ENCODE measurements at places on chromosomes 2 and 18.

GRCh38 chr18:35143622-35144596 is 96.9 kb upstream of the ZNF397 start:
- peak; percentile 73 for DNase-seq

DNA sequence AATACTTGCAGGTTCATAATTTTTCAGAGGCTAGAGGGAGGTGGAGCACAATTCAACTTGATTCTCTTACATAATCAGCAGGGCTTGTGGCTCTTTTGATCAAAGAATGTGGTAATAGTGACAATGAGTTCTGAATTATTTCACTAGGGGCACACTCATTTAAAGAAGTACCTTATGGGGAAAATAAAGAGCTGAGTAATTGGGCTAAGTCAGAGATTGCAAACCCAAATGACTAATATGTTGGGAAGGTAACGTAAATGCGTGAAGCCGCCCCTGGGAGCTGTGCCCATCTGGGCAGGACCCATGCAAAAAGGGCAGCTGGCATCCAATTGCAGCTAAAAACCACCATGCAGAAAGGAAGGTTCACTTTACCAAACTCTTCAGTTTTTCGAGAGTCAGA is 35.3 kb downstream of the NCKAP5 start:
- no peak for DNase-seq

DNA sequence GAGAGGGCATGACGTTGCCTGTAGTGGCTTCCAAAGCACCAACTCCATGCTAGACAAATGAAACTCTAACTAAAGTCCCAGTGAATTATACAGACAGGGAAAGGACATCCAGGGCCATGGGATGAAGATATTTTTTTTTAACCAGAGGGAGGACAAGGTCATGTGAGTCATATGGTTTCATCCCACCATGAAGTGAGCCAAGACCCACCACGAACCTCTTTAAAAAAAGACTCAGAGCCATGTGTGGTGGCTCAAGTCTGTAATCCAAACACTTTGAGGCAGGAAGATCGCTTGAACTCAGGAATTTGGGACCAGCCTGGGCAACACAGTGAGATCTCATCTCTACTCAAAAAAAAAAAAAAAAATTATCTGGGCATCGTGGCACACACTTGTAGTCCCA is 115.2 kb downstream of the LIPG start:
- DNase-seq = no peak

DNA sequence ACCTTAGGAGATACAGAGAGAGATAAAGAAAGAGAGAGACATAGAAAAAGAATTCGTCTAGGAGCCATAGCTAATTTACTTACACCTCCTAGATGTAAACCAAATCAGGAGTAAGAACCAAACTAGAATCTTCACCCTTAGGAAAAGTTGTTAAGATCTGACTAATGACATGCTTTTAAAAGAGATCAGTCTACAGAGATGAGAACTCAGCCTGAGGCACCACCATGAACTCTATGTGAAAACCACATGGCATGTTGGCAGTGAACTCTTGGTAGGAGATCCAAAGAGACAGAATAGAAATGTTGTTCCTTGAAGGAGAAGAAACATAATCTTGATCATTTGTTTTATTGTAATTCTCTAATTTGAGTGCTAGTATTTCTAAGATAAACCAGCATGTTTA is 585.4 kb upstream of the ID2 start:
- no peak for DNase-seq

- no peak for DNase-seq
These were observed 282.2 kb upstream of the ATP5MC3 start for GRCh38 chr2:175463589-175464310.

DNA sequence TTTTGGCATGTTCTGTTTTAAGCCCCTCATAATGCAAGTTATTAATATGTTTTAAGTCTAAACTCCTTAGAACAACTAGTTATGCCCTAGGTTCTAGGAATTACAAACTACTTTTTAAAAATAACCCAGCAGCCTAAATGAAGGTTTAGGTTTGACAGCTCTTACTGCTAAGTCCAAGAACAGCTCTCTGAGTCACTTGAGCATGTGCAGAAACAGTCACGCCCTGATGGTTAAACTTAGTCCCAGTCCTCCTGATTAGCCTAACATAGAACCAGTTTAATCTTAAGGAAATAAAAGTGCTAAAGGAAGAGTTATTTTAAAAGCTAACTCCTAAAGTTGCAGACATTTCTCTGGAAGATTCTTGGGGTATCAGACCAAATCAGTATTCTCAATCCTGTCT is 72.5 kb downstream of the RMDN2 start:
- no peak for DNase-seq

DNA sequence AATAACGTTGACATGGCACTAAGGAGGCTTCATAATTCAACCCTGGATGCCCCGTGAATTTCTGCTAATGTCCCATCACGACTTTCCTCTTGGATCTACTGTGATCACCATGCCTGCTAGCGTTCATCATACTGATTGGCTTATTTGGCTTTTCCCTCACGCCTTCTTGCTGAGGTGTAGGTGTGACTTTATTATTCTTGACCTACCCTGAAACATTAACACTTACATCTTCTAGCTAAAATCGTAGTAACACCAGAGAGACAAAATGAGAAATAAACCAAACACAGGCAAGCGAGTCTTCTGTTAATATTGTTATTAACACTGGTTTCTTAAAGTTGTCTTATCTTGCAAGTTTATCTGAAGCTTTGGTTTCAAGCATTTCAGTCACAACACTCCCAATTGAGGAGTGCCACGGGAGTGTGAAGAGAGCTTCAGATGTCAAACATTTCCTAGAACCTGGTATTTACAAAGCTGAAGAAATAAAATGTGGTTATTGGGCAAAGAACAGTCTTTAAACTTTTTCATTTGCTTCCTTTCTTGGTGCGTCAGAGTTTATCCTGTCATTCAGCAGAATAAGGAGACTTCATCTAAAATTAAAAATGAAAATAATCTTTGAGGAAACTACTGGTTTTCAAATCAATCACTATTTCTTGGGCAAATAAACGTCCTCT is 15.4 kb upstream of the STAT1 start:
- no peak for DNase-seq

DNA sequence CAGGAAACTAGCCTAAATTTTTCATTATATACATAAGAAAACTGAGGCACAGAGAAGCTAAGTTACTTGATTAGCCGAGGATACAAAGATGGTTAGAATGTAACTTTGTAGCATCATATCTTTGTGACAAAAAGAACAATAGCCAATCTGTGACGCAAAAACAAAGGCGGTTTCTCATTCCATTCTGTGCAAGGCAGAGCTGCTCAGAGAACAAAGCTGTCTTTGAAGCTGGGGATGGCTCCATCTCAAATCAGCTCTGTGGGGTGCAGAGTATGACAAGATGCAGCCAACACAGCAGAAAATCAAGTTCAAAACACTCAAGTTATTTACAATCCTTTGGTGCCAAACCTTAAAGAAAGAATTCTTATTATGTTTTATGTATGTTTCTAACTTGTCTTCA is 81.9 kb upstream of the VWC2L start:
- no peak for DNase-seq

DNA sequence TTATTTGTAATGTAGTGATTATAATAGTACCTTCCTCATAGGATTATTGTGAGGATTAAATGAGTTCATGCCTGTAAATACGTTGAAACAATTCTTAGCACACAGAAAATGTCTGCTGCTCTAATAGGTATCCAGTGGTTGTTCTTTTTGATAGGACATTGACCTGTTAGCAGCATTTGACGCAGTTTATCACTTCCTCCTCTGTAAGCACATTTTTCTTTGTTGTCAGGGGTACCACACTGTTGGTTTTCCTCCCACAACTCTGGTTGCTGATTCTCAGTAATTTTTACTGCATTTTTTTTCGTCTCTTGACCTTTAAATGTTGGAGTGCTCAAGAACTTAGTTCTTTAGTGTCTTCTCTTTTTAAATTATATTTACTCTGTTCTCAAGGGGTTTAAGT is 15.4 kb downstream of the PPM1B start:
- DNase-seq = no peak

Data from hematopoietic multipotent progenitor cell treated with erythropoietin and hydrocortisone succinate and interleukin-3 and kit ligand, for 15 days (in vitro differentiated cells).